ENCODE measurements at places on chromosomes 11 and 22.

DNA sequence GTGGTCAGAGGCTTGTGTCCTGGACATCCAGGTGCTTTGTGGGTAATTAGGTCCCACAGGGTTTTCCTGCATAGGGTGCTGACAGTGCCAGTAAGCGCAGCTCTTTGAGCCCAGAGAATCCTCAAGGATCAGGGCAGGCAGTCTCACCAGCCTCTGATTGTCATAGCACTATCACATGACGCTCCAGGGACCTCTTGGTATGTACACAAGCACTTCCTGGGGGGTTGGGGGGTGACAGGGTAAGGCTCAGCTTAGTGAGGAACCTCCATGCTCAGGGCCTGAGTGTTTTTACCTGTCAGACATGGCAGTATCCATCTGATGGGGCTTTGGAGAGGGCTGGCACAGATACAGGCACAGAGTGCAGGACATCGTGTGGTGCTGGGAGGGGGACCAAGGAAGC is 27.9 kb upstream of the SUSD2 start:
- no peak for DNase-seq

DNA sequence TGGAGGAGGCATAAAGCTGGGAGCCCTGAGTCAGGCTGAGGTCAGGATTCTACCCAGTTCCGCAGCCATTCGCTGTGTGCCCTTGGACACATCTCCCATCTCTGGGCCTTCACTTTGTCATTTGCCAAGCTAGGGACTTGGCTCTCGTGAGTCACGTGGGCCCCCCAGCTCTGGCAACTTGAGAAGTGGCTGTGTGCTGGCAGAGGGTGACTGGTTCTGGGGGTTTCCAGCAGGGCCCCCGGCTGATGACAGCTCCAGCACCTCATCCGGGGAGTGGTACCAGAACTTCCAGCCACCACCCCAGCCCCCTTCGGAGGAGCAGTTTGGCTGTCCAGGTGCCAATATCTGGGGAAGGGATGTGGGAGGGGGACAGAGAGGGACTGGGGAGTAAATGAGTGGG is 46.6 kb downstream of the CD6 start:
- no peak for DNase-seq

GRCh38 chr11:34613552-34614056 is 7.3 kb upstream of the EHF start:
- DNase-seq = no peak

- DNase-seq = no peak
Observed at GRCh38 chr11:69129647-69130046, 26.1 kb upstream of the SMIM38 start.

DNA sequence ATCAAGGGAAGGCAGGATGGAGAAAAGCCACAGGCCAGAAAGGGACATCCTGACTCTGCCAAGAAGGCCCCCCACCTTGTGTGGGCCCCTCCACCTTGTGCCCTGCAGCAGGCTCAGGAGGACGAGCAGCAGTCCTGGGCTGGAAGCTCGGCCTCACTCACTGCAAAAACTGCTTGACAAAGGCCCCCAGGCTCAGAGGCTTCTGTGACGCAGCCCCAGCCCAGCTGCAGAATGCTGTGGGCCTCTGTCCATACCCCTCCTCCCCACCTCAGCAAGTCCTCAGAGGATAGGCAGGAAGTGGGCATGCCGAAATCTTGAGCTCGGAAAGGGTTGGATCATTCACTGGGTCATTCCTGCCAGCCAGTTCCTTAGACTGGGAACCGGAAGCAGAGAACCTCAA is 61.9 kb downstream of the NRXN2 start:
- no peak for DNase-seq

DNA sequence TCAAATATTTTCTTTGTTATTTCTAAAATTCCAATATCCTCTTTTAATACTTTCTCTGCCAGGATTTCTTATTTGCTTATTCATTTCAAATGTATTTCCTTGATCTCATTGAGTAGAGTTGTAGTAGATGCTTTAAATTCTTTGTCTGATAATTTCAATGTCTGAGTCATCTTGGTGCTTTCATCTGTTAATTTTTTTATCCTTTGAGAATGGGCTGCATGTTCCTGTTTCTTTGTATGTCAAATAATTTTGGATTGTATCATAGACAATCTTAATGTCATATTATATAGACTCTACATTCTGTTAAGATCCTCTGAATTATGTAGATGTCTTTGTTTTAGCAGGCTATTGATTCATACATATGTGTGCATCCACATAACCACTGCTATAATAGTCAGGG is 57.5 kb downstream of the MYEOV start:
- no peak for DNase-seq

GRCh38 chr22:31659246-31659645 is 2.8 kb downstream of the PISD start:
- no peak for DNase-seq

DNA sequence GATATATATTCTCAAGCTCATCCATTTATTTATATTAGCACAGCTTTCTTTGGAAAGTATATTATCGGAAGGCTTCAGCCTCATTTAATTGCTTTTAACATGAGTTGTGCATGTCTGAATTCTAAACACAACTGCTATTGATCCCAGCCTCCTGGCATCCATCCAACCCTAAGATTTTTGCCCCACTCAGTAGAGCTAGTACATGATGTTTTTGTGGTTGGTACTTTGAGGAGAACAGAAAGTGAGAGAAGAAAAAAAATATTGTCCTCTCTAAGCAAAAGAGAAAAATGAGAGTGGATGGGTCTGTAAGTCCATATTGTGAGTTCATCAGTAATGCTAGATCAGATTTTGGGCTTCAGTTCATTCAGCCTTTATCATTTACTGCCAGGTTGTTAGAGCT is 198.7 kb downstream of the DDX10 start:
- DNase-seq = no peak

DNA sequence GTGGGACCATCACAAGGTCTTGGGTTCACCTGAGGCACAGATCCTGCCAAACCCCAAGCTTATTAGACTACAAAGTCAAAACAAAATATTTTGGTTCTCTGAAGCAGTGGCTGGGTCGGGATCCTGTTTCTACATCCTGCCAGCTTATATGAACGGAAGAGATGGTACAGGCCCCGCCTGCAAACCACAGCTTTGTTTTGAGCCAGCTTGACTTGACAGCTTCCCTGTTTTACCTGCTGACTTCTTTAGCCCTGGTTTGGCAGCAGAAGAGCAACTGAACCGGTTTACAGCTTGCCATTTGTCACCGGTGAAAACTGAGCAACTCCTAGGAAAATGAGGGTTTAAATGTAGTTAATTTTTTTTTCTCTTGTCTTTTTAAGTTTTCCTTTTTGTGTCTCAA is 11.4 kb downstream of the PACS1 start:
- no peak for DNase-seq

GRCh38 chr11:10401256-10401655 is 53.8 kb upstream of the AMPD3 start:
- no peak for DNase-seq

All from stimulated activated CD8-positive, alpha-beta memory T cell treated with anti-CD3 and anti-CD28 coated beads, Interleukin-4, amount 100 ng/mL, for 4 hours (primary cell).